ENCODE measurements at places on chromosomes 11 and 22.

DNA sequence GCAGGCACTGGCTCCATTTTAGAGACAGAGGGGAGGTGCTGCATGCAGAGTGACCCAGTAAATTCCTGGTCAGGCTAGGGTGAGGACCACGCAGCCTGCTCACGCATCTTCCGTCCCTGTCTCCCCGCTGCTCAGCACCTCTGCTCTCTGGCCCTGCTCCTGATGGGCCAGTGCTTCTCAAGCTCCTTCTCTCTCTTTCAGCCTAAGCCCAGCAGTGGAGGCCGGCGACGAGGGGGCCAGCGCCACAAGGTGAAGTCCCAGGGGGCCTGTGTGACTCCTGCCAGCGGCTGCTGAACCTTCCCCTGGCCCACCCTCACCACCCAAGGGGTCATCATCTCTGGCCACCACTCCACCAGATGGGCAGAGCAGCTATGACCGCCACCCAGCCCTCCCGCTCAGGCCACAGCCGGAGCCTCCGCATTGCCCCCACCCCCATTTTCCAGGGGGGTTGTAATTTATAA lies 24.7 kb downstream of the GTPBP1 start:
- no peak overlapping the region for H3K27ac ChIP-seq
- no peak for DNase-seq
- no peak overlapping the region for H3K4me3 ChIP-seq
- peaks cover 61% of the 10 kb centered on the region for H3K36me3 ChIP-seq
- no peaks in the 10 kb centered on the region for H3K27me3 ChIP-seq

- H3K27me3 ChIP-seq = no peaks in the 10 kb centered on the region
- H3K36me3 ChIP-seq = no peaks in the 10 kb centered on the region
- H3K4me1 ChIP-seq = peaks cover 2% of the 10 kb centered on the region
- DNase-seq = no peak
- H3K4me3 ChIP-seq = no peak overlapping the region
These were observed 191.6 kb upstream of the CADM1 start for GRCh38 chr11:115695677-115696364.

GRCh38 chr11:124346311-124346955 lies 26.4 kb upstream of the OR8D2 start:
- H3K36me3 ChIP-seq = no peaks in the 10 kb centered on the region
- no peaks in the 10 kb centered on the region for H3K4me1 ChIP-seq
- H3K27me3 ChIP-seq = no peaks in the 10 kb centered on the region
- no peak overlapping the region for H3K27ac ChIP-seq
- no peak overlapping the region for H3K4me3 ChIP-seq

- no peak overlapping the region for H3K27ac ChIP-seq
- H3K36me3 ChIP-seq = no peaks in the 10 kb centered on the region
- no peak overlapping the region for H3K4me3 ChIP-seq
- DNase-seq = peak; percentile 35
These were observed 20.4 kb downstream of the CSF2RB start for GRCh38 chr22:36933629-36934417.

- H3K27ac ChIP-seq = no peak overlapping the region
- no peak for DNase-seq
- H3K27me3 ChIP-seq = no peaks in the 10 kb centered on the region
- H3K4me1 ChIP-seq = no peaks in the 10 kb centered on the region
- no peak overlapping the region for H3K4me3 ChIP-seq
- no peaks in the 10 kb centered on the region for H3K36me3 ChIP-seq
These were observed 974.2 kb downstream of the JRKL start for GRCh38 chr11:97364047-97364446.

DNA sequence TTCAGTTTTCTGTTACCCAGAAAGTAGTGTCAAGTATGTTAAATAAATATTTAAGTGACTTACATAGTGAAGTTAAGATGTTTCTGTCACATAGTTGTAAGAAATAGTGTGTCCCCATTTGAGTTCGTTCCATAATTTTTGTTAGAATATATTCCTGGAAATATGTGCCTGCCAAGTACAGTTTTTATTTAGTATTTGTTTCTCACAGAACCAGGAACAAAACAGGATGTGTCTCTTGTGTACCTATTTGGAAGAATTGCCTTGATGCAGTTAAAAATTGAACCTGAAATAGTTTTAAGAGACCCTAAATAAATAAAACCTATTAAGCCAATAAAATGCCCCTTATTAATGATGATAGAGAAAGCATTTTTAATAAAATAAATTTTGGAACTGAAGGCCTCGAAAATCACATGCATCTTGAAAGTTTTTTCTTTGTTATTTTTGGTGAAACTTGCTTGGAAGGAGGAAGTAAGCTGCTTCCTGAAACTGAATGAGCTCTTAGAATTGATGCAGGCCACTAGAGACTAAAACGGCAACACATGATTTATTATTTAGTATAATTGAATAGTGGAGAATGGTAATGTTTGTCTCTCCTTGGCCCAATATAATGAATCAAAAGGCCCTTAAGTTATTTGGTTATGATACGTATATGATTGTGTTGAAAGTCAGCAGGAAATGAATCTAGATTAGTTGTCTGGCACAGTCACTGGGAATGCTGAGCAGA lies 55.9 kb downstream of the SWAP70 start:
- no peaks in the 10 kb centered on the region for H3K27me3 ChIP-seq
- no peak for DNase-seq
- no peaks in the 10 kb centered on the region for H3K4me1 ChIP-seq
- H3K4me3 ChIP-seq = no peak overlapping the region
- H3K36me3 ChIP-seq = no peaks in the 10 kb centered on the region

GRCh38 chr11:103552086-103552485 lies 442.9 kb downstream of the DYNC2H1 start:
- H3K36me3 ChIP-seq = no peaks in the 10 kb centered on the region
- DNase-seq = no peak
- no peak overlapping the region for H3K4me3 ChIP-seq
- no peaks in the 10 kb centered on the region for H3K27me3 ChIP-seq
- no peak overlapping the region for H3K27ac ChIP-seq

- DNase-seq = peak; percentile 31
- H3K4me1 ChIP-seq = peaks cover 11% of the 10 kb centered on the region
- no peaks in the 10 kb centered on the region for H3K27me3 ChIP-seq
- H3K36me3 ChIP-seq = peaks cover 5% of the 10 kb centered on the region
- peak overlapping the region; percentile 79 for H3K27ac ChIP-seq
These were observed 974 bp downstream of the DGCR8 start for GRCh38 chr22:20080776-20081654.

DNA sequence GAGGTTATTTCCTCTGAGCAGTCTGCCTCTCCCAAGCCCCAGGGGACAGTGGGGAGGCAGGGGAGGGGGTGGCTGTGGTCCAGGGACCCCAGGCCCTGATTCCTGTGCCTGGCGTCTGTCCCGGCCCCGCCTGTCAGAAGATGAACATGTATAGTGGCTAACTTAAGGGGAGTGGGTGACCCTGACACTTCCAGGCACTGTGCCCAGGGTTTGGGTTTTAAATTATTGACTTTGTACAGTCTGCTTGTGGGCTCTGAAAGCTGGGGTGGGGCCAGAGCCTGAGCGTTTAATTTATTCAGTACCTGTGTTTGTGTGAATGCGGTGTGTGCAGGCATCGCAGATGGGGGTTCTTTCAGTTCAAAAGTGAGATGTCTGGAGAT lies 3.1 kb downstream of the PIM3 start:
- H3K4me3 ChIP-seq = no peak overlapping the region
- H3K27me3 ChIP-seq = peaks cover 3% of the 10 kb centered on the region
- no peak for DNase-seq
- peaks cover 28% of the 10 kb centered on the region for H3K4me1 ChIP-seq
- peaks cover 8% of the 10 kb centered on the region for H3K36me3 ChIP-seq

- no peak for DNase-seq
- H3K27ac ChIP-seq = no peak overlapping the region
- H3K4me1 ChIP-seq = peaks cover 19% of the 10 kb centered on the region
- H3K4me3 ChIP-seq = no peak overlapping the region
These were observed 8.2 kb downstream of the CREB3L1 start for GRCh38 chr11:46285594-46286033.

DNA sequence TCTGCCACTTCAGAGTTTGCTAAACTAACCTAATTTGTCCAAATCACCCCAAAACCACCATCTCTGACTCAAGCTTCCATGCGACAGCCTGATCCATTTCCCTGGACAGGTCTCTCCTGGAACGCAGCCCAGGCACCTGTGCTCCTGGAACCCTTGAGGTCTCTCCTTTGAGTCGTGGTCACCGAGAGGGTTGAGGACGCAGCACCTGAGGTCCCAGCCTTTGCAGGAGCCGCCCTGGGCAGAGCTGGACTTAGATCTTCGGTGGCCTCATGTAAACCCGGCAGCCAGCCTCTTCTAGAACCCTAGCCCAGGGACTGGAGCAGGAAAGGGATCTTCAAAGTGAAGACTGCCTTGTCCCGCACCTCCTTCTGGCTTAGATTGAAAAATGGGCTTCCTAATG lies 37.6 kb downstream of the ASRGL1 start:
- no peak overlapping the region for H3K27ac ChIP-seq
- no peaks in the 10 kb centered on the region for H3K36me3 ChIP-seq
- no peaks in the 10 kb centered on the region for H3K4me1 ChIP-seq
- DNase-seq = no peak
- H3K27me3 ChIP-seq = no peaks in the 10 kb centered on the region

GRCh38 chr11:57379732-57380131 lies 1.2 kb downstream of the PRG3 start:
- H3K36me3 ChIP-seq = no peaks in the 10 kb centered on the region
- H3K4me1 ChIP-seq = no peaks in the 10 kb centered on the region
- DNase-seq = peak; percentile 21
- no peak overlapping the region for H3K27ac ChIP-seq
- H3K27me3 ChIP-seq = no peaks in the 10 kb centered on the region
- H3K4me3 ChIP-seq = no peak overlapping the region

DNA sequence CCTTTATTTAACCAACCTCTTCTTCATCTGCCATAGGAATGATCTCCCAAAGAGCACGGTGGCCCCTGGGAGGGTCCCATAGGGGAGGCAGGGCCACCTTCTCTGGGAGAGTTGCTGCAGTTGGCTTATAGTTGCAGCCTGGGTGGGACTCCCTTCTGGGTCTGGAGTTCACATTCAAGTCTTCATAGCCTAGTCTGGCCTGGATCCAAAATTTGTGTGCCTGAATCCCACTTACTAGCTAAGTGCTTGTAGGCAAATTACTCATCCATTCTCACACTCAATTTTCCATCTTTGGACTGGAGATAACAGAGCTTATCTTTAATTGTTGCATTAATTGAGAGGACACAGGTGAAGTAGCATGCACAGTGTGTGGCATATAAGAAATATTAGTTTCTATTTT lies 163.6 kb downstream of the GRIK4 start:
- H3K4me3 ChIP-seq = no peak overlapping the region
- no peaks in the 10 kb centered on the region for H3K36me3 ChIP-seq
- no peaks in the 10 kb centered on the region for H3K27me3 ChIP-seq
- no peaks in the 10 kb centered on the region for H3K4me1 ChIP-seq
- DNase-seq = no peak

DNA sequence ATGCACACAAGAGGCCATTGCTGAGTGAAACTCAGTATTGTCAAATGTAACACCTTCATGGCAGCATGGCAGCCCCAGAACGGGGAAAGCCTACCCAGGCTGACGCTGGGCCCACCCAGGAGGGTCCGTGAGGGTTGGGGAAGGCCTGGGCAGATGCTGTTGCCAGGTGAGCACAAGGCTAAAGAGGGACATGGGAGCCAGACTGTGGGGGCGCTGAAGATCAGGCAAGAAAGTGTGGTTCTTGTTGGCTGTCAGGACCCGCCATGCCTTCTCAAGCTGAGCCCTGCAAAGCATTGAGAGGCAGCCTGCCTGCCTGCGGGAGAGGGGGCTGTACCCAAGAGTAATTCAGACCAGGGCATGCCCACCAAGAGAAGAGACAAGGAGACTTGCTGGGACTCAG lies 85.0 kb upstream of the PITPNB start:
- no peaks in the 10 kb centered on the region for H3K27me3 ChIP-seq
- no peak overlapping the region for H3K4me3 ChIP-seq
- no peaks in the 10 kb centered on the region for H3K36me3 ChIP-seq
- H3K27ac ChIP-seq = no peak overlapping the region

DNA sequence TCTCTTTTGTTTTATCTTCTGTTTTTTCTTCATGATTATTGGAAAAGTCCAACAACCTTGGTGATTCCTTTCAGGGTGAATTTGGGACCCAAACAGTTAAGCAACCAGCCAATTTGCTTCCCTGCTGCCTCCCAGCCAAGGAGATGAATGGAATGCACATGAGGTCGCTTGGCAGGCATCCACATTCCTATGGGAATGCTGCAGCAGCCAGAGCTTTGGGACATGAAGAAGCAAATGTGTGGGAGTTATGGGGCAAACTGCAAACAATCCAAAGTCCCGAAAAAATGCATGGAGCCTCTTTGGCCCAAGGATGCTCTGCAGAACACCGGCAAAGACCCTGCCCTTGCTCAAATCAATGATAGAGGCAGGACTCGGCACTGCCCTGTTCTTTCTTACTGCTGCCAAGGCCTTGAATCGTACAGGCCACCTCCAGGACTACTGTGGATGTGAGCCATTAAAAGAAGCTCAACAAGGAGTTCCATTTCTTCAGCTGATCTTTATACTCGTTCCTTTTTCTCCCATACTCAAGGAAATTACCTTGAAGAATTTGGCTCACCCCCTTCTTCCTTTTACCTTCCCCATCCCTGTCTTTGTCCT lies 117.3 kb upstream of the TEAD1 start:
- peaks cover 1% of the 10 kb centered on the region for H3K27me3 ChIP-seq
- no peak overlapping the region for H3K4me3 ChIP-seq
- no peak overlapping the region for H3K27ac ChIP-seq
- H3K4me1 ChIP-seq = no peaks in the 10 kb centered on the region
- peak; percentile 51 for DNase-seq

DNA sequence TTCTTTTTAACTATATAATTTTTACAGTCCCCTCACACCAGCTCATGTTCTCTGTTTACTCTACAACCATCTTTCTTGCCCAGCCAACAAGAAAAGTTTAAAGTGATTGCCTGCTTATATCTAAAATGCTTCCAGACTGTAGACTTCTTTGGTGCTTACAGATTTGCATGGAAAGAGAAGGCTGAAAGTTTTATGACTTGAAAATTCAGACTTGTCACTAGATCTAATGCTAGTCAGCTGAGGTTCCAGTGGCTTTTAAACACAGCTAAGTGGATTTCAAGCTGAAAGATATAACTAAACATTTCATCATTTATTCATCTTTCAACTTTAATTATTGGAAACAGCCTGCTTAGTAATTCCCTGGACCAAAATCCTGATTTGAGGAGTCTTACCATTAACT lies 178.4 kb downstream of the NAV2 start:
- peaks cover 12% of the 10 kb centered on the region for H3K36me3 ChIP-seq
- no peak overlapping the region for H3K4me3 ChIP-seq
- H3K27me3 ChIP-seq = no peaks in the 10 kb centered on the region
- DNase-seq = no peak
- H3K4me1 ChIP-seq = peaks cover 8% of the 10 kb centered on the region

GRCh38 chr11:12090061-12090591 lies 20.3 kb upstream of the MICAL2 start:
- H3K36me3 ChIP-seq = no peaks in the 10 kb centered on the region
- peaks cover 14% of the 10 kb centered on the region for H3K4me1 ChIP-seq
- no peak overlapping the region for H3K27ac ChIP-seq
- no peak overlapping the region for H3K4me3 ChIP-seq
- no peaks in the 10 kb centered on the region for H3K27me3 ChIP-seq

Data from H1 (cell line).